Activated T-cell treated with anti-CD3 and anti-CD28 coated beads, Interleukin-2, amount 50 U/mL, for 72 hours (primary cell): ENCODE measurements at places on chromosomes 7 and 10.

DNA sequence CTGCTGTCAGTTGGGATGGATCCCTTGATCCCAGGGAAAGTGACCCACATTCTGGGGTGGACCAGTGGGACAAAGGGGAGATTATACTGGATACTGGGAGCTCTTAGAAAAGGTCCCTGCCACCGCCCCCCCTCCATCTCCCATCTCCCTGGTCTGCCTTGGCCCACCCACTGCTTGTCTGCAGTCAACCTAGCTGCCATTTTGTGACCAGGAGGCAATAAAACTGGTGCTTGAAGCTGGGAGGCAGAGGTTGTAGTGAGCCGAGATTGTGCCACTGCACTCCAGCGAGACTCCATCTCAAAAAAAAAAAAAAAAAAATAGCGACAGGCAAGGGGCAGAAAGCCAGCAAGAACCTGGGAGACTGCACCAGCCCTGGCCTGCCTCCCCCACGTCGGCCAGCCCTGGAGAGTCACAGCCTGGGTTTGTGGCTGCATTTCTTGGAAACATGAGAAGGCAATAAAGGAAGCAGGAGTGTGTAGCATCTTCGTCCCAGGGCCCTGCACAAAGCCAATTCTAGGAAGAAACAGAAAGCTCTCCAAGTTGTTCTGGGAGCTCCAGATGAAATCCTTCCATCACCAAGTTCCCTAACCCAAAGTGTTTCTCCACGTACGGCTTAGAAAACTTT, 4.7 kb upstream of the ARPC1B start:
- no peak for DNase-seq

GRCh38 chr10:37819797-37820196, 37.6 kb downstream of the ZNF248 start:
- DNase-seq: no peak

DNA sequence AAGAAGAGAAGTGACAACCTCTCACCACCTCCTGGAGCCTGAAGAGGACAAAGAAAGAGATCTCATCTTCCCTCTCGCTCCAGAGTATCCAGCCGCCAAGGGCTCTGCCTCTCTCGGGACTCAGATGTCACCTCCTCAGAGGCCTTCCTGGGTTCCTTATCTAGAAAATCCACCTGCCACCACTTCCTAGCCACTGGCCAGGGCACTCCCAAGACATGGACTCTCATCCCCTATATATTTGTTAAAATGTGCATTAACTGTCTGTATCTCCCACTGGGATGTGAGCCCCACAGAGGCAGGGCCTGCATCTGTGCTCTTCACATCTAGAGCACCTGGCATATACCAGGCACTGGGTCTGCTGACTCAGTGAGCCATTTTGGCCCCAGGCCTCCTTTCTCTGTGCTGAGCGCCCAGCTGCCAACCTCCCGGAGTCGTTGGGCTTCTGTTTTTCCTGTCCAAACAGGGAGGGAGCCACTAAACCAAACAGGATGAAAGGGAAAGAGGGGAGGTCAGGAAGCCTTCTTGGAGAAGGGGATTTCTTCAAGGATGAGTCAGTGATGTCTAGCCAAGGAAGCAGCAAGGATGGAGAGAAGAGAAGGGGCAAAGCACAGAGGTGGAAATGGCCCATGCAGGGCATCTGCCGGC, 58.9 kb downstream of the KCNMA1 start:
- DNase-seq: no peak

DNA sequence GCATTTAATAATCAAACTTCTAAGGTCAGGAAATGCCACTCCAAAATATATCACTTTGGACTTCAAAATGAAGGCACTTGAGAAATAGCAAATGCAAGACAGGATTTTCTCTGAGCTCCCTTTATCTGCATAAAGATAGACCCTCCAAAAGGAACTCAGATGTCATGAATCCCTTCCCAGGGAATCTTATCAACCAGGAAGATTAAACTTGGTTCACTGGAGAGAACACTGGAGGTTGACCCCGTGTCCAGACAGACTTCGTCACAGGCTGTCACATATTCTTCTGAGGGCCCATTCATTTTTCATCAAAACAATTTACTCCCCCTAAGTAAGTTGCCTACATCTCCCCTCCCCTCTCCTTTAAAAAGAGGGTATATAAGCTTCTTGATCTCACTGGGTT, 21.2 kb downstream of the IFIT3 start:
- DNase-seq: no peak

DNA sequence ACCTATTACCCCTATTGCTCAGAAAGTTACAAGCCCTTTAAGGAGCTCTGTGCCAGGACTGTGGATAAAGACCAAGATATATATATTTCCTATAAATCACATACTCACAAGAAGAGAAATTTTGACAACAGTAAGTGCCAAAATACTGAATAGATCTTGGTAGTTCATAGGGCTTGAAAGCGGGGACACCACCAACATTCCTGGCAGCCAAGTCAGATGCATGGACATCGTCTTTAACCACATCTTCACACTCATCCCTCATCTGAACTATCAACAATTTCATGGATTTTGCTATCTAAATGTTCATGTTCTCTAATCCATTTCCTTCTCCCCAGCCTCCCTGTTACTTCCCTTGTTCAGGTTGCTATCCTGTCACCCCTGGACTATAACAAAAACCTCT, 67.5 kb upstream of the LRRC17 start:
- no peak for DNase-seq

- no peak for DNase-seq
These were observed 122.9 kb upstream of the MYO3A start for GRCh38 chr10:25811052-25811685.

DNA sequence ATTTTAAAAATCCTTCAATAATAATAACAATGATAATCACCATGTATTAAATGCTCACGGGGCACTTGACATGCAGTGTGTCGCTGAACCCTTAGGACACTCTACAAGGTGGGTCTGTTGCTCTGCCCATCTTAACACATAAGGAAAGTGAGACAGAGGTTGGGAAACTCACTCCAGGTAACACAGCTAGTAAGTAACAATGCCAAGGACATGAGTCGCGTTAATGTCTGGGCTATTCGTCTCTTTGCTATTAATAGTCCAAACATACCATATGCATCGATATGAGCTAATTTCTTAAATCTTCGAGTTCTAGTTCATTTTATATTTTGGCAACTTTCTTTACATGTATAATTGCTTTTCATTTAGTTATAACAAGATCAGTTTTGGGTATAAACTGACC, 79.5 kb downstream of the BEND7 start:
- no peak for DNase-seq

GRCh38 chr7:106590209-106590816, 70.6 kb downstream of the CCDC71L start:
- no peak for DNase-seq
